ENCODE measurements at places on chromosomes 3 and 15.

- no peak for DNase-seq
Measured at GRCh38 chr3:114336122-114336697, 42.4 kb downstream of the TIGIT start.

DNA sequence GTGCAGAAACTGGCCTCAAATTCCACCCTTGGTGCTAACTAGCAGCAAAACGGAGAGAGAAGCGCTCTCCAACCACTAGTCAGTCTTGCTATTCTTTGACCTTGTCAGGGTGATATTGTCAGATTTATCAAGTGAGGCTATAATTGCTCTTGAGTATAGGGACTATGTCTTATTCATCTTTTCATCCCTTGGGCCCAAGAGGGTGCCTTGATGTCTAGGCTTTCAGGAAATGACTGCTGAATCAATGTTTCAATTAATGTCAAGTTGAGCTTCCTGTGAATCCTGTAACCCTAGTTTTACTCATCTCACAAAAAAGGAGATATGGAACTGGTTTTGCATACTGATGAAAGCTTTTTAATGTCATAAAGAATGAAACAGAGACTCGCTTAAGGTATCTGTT lies 701.3 kb downstream of the EDEM1 start:
- DNase-seq: no peak

DNA sequence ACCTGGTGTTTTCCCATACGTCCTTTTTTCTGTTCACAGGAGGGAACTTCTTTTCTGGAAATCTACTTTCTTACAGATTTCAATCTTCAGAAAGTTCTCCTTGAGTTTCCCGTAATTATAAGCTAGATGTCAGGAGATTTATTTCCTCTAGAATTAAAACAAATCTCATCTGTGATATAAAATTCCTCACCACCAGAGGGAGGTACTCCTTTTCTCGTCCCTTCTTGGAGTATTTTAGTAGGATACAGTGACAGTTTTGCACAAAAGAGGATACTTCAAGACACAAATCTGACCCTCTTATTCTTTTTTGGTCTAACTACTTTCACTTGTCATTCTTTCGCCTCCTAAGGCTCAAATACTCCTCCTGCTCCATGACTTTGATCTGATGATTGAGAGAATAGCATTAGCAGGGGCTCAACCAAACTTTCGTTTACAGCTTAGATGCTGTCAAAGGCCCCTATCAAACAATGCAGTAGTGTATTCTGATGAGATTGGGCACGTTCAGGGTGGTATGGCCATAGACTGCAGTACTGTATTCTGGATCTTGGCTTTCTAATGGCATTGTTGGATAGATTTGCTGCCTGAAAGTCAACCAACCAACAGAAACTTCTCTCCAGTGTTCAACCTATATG lies 38.0 kb downstream of the TMEM41A start:
- DNase-seq: no peak

DNA sequence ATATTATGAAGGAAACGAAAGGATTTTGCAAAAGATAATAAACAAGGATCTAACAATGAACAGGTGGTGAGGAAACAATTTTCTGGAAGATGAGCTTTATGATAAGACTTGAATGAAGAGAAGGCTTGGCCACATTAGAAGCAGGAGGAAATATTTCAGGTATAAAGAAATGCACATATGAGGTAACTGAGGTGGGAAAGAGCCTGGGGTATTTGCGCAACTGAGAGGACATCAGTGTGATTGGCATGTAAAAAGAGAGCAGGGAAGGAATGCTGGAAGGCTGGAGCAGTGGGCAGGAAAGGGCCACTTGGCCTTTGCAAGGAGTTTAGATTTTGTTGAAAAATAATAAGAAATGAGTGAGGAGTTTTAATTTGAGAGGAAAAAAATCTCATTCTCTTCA lies 414.4 kb upstream of the TMCO5A start:
- DNase-seq: no peak

GRCh38 chr3:54772746-54773145 lies 155.1 kb downstream of the LRTM1 start:
- no peak for DNase-seq

Data from GDM1 (cell line).